Activated CD4-positive, alpha-beta T cell treated with anti-CD3 and anti-CD28 coated beads, Interleukin-10, Interleukin-2, amounts not matched to agents 100 ng/mL and 50 ng/mL, durations not matched to agents 16 hours and 8 hours (primary cell): ENCODE measurements at places on chromosomes 16 and 17.

DNA sequence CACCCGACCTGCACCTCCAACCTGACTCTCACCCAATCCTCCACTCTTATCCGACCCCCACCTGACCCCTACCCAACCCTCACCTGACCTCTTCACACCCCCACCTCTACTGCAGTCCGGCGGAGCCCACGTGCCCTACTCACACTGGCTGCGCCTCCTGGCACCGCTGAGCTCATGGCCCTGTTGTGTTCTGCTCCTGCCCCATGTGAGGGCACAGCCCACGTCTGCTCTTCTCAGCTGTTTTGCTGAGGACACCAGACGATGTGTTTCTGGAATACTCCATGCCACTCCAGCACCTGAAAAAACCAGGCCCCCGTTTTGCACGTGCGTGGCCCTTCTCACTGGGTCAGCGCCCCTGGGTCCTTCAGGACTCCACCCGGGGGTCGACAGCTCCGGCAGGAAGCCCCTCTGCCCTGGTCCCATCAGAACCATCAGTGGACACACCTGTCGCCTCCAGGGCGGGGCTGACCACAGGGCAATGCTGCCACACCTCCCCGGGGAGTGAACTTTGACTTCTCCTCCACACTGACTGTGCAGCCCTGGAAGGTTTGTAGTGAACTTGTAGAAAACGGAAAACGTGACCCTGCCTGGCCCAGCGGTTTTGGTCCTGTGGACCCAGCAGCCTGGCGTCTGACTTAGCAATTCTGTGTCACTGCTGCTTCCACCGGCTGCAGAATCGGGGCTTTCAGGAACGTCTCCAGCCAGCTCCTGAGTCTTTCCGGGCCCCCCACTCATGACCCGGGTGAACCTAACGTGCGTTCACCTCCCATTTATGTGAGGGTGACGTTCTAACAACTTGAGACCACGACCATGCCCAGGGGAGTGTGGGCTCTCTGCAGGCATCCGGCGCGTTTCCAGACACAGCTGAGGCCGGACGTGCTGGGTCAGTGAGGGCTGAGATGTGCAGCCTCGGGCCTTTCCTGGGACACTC, 5.7 kb upstream of the RAB40B start:
- DNase-seq = no peak

GRCh38 chr16:51051671-51052070, 99.4 kb downstream of the SALL1 start:
- peak; percentile 24 for DNase-seq

DNA sequence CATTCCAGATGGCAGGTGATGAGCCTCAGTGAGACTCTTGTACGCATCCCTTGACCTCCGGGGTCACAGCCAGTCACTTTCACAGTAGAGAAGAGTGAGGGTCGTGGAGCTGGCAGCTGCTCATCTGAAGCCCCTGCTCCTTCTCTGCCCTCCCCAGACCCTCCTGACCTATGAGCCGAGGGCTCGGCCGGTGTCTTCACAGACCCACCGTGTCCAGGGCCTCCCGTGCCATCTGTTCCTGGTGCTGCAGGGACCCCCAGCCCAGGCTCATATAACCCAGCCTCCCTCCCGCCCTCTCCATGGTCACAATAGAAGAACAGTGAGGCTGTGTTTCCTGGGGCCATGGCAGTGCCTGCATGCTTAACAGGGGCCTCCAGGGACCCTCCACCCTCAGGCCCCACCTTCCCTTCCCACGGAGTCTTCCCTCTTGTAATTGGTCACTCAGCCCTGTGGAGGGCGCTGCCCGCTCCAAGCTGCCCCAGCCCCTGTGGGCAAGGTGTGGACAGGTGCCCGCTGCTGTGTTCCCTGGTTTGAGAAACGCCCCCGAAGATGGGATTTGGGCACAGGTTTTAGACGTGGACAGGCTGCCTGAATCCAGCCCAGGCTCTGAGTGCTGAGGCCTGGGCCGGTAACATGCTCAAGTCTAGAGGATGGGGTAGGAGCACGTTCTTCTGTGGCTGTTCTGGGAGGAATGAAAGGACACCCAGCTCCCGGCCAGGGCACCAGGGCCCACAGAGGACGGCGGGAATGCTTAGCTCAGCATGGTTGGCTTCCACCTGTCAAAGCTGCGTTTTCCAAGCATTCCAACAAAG, 38.7 kb downstream of the ACSF3 start:
- no peak for DNase-seq

- no peak for DNase-seq
Observed at GRCh38 chr17:28737770-28738679, 5.8 kb upstream of the TRAF4 start.

DNA sequence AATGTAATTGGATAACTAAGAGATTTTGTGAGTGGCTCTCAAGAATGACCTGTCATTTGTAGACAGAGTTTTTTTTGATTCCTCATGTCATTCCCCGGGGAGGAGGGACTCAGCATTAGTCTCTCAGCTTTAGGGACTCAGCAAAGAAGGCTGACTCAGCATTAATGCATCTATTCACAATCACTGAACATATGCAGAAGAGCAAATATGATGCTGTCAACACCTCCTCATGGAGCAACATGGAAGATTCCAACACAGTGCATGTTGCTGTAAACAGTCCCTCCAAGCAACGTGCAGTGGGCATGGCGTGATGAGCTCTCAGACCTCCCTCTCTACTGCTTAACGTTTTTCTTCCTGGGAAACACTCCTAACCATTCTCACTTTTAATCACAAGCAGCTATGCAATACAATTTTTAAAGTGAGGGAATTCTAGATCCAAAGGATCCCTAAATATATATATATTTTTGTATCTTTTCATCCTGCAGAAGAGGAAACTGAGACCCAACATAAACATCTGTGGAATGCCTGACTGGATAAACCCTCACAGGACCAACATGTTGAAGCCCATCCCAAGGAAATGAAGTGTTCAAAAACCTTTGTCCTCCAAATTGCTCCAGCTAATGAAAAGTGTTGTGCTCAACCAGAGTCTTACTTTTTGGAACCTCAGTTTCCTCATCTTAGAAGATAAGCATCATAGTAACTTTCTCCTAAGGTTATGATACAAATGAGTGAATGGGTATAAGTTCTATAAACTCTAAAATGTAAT, 38.9 kb downstream of the TMEM100 start:
- DNase-seq = no peak

DNA sequence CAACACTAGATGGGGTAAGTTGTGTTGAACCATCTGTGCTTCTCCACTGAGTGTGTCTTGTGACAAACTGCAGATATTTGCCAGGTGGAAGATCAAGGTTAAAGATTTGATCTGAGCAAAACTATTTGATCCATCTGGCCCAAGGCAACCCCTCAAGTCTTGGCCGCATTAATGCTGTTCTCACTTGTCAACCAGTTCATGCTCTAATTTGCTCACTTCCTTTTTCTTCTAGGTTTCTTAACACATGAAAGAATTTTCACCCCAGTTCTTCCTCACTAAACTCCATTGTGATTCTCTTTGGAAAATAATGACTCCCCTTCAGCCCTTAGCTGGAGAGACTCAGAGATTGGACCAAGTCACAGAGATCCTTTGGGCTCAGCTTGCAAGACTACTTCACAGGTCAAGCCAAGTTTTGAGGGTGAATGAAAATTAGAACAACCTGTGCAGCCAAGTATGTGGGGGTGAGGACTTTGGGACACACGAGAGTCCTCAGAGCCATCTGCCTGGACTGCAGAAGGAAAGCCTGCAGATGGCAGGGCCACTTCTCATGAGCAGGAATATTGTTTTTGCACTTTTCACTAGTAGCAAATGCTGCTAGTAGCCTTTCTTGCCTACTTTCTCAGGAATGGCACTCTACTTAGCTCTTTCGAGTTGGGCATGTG, 166.5 kb downstream of the AXIN2 start:
- DNase-seq = no peak

DNA sequence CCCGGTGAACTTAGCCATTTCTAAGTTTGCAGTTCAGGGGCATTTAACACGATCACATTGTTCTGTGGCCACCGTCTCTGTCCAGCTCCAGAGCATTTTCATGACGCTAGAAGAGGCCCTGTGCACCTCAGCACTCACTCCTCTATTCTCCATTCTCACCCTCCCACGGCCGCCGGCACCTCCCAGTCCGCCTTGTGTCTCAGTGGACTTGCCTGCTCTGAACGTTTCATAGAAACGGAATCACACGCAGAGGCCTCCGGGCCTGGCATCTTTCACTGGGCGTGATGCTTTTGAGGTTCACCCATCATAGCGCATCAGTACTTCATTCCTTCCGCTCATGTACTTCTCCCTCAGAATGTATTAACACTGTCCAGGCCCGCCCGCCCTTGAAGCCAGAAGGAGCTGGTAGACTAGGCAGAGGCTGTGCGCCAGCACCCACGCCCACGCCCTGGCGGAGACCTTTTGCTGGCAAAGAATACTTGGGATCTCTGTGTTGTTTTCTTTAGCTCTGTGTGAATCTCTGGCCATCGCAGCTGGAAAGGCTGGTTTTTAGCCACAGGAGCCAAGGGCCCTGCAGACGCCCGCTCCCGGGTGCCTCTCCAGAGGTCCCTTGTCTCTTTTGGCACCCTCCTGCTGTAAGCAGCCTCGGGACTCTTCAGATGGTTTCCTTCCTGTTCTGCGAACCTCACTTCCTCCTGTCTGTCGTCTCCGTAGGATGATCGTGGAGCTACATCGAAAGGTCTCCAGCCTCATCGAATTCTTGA, 23.4 kb upstream of the JPT2 start:
- no peak for DNase-seq

DNA sequence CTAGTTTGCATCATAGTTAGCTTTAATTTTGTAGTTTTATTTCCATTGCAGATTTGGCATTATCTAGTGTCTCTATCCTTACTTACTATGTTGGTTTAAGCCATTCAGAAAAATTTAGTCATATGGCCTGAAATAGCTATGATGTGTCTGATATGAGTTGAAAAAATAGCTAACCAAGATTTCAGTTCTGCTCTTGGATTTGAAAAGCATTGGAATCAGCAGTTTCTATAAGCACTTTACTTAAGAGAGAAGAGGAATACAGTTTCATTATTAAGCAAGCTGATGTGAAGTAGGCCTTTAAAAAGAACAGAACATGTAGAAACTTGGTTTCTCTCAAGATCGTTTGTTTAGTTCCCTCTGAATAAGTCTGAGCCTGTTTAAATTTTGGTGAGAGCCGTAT, 25.9 kb downstream of the LPCAT2 start:
- no peak for DNase-seq

- DNase-seq = no peak
Observed at GRCh38 chr16:31466381-31466841, 5.5 kb upstream of the TGFB1I1 start.

GRCh38 chr17:38320482-38320881, 23.3 kb downstream of the GPR179 start:
- no peak for DNase-seq

- DNase-seq = no peak
Observed at GRCh38 chr17:9907883-9908648, 3.0 kb upstream of the RCVRN start.

DNA sequence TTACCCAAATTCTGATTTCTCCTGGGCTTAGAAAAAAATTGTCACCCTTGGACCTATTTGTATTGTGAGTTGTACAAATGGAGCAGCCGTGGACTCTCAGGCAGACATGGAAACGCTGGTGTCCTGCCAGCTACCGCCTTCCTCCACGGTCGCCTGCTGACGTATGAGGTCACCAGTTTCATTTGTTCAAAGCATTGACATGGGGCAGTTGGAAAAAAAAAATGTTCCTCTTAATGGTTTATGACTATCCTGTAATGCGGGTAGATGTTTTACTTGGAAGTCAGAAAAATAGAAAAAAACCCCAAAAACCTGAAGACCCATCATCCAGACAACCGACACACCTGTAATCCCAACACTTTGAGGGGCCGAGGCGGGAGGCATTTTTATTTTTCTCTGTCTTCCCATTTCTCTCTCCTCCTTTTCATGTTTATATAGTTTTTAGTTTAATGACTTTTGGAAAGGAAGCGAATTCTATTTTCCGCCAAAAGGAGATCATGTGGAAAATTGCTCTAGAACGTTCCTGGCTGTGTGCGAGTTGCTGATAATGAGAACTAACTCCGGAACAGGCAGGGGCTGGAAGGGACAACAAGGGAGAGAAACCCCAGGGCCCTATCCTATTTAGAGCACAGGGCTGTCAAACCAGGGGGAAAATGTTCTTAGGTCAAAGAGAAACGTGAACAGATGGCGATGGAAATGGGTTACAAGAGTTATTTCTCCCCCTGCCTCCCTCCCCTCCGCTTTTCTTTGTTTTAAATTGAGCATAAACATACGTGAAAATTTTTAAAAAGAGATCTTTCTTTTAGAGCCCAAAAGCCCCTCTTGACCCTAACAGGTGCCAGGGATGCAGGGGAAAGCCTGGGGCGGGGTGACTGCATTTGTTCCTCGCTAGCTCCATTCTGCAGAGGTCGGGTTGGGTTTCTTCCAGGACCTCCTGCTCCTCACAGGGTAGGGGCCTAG, 13.7 kb downstream of the DNAH17 start:
- DNase-seq = no peak

- no peak for DNase-seq
Observed at GRCh38 chr16:66154801-66155200, 211.7 kb upstream of the CDH5 start.
